Hematopoietic multipotent progenitor cell (in vitro differentiated cells): ENCODE measurements at places on chromosomes 4 and X.
A peak's percentile ranks its signal among the peaks of the same experiment; 100 is the strongest.

DNA sequence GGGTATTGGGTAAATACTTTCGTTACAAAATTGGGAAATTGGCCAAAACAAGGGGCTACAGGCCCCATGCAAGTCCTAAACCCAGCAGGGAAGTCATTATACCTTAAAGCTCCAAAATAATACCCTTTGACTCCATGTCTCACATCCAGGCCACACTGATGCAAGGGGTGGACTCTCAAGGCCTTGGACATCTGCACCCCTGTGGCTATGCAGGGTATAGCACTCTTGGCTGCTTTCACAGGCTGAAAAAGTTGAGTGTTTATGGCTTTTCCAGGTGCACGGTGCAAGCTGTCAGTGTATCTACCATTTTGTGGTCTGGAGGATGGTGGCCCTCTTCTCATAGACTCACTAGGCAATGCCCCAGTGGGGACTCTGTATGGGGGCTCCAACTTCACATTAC is 326.5 kb downstream of the TEX13C start:
- no peak for DNase-seq

DNA sequence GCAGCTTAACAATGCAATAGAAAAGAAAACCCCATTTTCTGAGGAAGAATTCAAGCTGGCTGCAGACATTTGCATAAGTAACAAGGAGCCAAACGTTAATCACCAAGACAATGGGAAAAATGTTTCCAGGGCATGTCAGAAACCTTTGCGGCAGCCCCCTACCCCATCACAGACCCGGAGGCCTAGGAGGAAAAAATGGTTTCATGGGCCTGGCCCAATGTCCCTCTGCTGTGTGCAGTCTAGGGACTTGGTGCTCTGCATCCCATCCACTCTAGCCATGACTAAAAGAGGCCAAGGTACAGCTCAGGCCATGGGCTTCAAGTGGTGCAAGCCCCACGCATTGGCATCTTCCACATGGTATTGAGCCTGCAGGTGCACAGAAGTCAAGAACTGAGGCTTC is 147.0 kb upstream of the NR3C2 start:
- DNase-seq: no peak

GRCh38 chr4:153333874-153334273 is 10.6 kb upstream of the MND1 start:
- no peak for DNase-seq

DNA sequence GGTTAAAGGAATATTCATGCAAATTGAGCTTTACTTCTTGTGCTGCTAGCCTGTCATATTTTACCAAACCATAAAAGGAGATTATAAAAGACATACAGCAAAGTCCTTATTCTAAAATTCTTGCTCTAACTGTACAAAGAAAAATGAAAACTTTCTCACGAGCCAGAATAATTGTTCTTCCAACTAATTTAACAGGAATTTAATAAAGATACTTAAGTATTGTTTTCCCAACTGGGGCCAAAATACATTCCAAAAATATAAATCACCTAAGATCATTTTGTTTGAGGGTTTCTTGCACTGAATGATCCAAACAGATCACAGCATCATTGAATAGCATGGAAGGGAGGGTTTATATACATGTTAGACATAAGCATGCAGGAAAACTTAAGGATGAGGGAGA is 127.1 kb upstream of the PCDH18 start:
- no peak for DNase-seq

- peak; percentile 44 for DNase-seq
These were observed 98.2 kb downstream of the FRYL start for GRCh38 chr4:48681856-48682255.

DNA sequence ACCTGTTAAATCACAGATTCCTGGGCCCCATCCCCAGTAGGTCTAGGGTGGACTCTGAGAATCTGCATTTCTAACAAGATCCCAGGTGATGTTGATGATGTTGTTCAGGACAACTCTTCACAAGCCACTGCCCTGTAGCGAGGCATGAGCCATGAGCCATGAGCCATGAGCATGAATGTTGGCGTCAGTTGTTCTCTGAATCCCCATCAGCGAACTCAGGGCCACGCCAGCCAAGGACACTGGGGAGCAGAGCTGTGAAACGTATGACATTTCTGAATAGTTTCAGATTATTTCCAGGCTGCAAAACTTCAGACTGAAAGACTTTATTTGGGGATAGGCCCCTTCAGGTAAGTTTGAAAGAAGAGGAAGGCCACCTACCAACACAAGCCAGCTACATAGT is 46.9 kb upstream of the HCCS start:
- no peak for DNase-seq
